ENCODE measurements at places on chromosomes 13 and 19.

- DNase-seq = no peak
Measured at GRCh38 chr13:54657588-54657987, 1629.0 kb downstream of the OLFM4 start.

DNA sequence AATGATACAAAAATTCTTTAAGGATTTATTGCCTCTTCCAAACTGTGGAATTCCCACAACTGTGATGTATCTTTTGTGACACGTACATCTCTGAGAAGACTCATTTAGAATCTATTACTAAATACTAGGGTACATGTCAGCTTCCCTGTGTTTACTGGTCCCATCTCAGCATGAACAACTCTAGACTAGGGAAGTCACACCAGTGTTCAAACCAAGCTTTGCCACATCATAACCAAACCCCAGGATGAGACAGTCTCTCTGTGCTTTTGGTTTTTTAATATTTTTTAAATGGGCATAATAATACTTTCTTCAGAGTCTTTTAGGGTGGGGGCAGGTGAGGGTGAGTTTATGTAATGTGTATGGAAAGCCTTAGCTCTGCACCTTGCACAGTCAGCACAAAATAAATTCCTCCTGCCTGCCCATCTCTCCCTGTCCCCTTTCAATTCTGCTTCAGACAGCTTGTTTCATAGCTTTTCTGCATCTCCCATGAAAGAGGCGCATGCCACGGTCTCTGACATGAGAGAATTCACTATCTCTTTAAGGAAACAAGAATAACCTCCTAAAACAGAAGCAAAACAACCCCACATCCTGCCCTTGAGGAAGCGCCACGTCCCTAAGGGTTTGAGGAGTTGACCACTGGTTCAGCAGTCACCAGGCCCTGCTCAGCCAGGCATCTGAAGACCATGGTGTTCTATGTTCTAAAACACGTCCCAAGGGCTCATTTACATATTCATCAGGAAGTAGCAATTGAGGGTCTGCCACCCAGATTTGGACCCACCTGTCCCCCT lies 174.5 kb downstream of the USP12 start:
- DNase-seq = no peak

DNA sequence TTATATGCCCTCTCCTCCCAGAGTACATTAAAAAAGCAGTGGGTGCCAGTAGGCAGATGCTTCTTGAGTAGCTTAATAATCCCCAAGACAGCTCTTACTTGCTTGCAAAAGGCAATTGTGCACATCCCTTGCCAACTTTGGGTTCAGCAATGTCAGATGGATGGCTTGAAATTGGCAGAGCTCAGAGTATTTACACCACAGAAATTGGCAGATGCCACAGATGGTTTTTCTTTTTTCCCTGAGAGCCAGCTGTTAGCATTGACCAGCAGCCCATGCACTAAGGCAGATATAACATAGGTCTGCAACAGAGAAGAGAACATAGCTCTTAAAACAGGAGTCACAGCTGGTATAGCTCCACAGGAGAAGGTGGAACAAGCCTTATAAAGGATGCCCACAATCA lies 18.4 kb upstream of the RNASEH2B start:
- DNase-seq = no peak

GRCh38 chr19:49514151-49514550 lies 1.7 kb downstream of the FCGRT start:
- no peak for DNase-seq

GRCh38 chr13:76874479-76874878 lies 11.7 kb downstream of the KCTD12 start:
- no peak for DNase-seq

DNA sequence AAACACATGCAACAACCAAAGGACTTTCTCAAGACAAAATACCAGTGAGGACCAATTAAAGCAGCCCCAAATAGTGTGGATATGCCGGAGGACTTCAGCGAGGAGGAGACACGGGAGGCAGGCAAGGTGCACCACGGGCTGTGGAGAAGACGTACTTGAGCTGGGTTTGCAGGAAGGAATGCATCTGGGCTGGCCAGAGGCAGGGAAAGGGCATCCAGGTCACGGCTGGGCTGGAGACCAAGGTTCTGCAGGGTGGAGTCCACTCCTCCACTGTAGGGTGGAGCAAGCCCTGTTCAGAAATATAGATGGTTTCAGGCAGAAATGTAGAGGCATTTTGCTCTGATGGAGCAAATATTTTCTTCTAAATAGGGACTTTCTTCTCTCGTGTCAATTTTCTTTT lies 36.6 kb upstream of the MEDAG start:
- no peak for DNase-seq

Measured in SW 1271 (cell line).